ENCODE measurements at places on chromosomes 4 and X. TPM values are rescaled to one million over a fixed set of nuclear protein-coding genes. Genes with fewer than 3 reads are reported as not detected.

DNA sequence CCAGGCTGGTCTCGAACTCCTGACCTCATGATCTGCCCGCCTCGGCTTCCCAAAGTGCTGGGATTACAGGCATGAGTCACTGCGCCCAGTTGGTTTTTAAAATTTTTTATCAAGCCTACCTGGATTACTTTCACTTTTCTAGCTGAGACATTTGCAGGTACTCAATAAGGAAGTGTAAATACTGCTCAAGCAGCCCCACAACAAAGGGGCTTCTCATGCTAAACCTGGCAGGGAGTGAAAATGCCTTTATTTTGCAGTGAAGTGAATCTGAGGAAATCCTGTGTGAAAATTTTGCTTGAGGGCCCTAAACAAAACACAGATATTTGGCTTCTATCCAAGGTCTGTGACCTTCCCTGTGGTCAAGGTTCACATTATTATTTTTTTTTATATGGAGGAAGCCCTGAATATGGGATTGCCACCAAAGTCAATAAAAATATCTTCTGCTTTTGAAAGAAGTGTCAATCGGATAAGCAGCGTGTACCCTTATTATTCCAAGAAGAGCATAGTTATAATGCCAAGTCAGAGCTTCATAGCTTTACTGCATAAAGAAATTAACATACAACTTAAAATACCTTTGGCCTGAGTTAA, 481.0 kb downstream of the SH2D1A start:
- DNase-seq: no peak

- DNase-seq: no peak
These were observed 33.6 kb upstream of the MXD4 start for GRCh38 chr4:2295500-2295899.

DNA sequence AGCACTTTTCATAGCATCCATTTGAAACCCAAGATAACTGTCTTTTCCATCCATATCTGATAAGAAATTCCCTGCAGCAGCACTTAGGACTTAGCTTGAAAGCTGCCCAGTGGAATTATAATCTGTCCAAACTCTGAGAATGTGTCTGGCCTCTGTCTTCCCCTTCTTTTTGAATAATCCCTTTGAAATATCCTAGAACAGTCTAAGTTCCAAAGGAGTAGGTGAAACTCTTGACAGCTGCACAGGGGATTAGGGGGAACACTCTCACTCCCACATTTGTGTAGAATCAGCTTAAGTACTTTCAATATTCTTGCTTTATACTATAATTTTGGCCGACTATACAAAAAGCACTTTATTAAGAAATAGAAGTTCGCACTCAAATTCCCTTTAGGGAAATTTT, 157.7 kb downstream of the PAPSS1 start:
- DNase-seq: no peak

DNA sequence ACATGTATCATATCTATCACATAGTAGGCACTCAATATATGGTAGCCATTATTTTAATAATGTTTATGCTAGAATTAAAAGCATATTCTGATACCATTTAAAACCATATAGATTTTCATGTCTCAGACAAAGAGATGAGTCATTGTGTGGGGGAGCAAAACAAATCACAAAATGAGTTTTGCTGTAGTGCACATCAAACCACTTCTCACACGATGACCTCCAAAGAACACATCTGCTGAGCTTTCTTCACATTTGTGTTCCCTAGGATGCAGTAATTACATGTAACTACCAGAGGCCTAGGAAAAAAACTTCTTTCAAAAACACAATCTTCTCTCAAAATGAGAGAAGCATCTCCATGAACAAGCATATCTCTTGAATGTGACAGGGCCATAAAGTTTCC, 56.1 kb upstream of the BRS3 start:
- no peak for DNase-seq

GRCh38 chr4:146359771-146360170, 145.4 kb downstream of the REELD1 start:
- DNase-seq: no peak

- no peak for DNase-seq
These were observed 316.3 kb downstream of the TMA16 start for GRCh38 chr4:163810755-163811154.

- no peak for DNase-seq
These were observed 49.9 kb downstream of the IL15 start for GRCh38 chr4:141686146-141686775.

DNA sequence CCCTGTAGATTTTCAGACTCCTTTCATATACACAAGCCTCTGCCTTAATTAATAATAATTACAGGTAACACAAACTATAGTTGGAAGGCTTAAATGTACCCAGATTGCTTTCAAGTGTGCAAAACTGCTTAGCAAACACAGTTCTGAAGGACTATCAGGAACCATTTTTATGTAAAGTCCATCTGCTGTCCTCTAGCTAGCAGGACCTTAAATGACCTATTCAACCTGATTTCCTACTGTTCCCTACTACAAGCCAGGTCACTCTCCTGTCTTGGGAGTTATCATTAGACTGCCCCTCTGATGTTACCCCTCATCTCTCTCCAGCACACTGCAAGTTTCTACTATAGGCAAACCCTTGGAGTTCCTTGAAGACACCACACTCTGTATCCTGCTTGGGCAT, 157.3 kb downstream of the GBA3 start:
- no peak for DNase-seq

GRCh38 chr4:55904576-55904975, 44.2 kb upstream of the CEP135 start:
- DNase-seq: no peak

- no peak for DNase-seq
These were observed 2.3 kb downstream of the MAP3K15 start for GRCh38 chrX:19512961-19513360.

DNA sequence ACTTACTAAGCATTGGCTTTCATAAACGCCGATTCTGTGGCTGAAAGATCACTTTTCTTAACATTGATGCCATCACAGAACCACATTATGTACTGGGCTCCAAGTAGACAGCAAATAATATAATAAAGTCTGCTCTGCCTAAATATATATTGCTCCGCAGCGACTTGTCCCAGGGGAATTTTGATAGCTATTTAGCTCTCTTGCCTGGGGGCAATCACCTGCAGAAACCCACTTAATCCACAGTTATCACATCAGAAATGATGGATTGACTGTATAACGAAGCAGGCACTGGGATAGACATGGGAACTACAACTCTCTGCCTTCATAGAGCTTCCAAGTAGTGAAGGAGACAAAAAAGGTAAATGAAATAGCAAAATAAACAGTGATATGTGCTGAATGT, 48.0 kb upstream of the MYOZ2 start:
- no peak for DNase-seq

DNA sequence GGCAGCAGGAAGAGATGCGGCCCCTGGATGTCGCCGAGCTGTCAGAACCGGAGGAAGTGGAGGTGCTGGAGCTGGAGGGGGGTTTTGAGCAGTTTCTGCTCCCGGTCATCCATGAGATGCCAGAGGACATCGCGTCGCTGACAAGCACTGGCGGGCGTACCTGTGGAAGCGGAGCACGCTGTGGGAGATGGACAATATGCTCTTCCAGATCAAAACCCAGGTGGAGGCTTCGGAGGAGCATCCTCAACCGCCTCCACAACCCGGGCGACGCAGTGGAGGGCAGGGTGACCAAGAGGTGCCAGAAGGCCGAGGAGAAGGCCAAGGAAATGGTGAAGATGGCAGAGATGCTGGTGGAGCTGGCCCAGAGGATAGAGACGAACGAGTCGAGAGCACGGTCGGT, 7.6 kb upstream of the CCNQ start:
- no peak for DNase-seq

DNA sequence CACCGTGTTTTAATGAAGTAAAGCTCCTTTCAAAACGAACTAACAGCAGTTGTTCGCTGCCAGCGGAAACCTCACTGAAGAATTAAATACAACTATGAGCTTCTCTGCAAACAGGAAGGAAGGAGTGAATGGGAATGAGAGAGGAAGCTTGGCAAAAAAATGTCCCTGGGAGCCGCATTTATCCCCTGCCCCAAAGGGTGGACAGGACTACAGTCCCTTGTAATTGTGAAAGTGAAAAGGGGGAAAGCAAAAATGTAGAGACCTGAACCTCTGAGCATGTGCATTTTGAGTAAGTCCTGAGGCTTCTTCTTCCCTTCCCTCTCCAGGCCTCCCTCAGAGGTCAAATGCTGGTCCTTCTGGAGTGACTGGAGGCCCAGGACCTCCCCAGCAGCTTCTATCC, 53.8 kb upstream of the BMP2K start:
- DNase-seq: no peak

- DNase-seq: no peak
These were observed 38.5 kb upstream of the MED14 start for GRCh38 chrX:40773809-40774208.

GRCh38 chrX:23394421-23394820, 59.8 kb downstream of the PTCHD1 start:
- DNase-seq: no peak

DNA sequence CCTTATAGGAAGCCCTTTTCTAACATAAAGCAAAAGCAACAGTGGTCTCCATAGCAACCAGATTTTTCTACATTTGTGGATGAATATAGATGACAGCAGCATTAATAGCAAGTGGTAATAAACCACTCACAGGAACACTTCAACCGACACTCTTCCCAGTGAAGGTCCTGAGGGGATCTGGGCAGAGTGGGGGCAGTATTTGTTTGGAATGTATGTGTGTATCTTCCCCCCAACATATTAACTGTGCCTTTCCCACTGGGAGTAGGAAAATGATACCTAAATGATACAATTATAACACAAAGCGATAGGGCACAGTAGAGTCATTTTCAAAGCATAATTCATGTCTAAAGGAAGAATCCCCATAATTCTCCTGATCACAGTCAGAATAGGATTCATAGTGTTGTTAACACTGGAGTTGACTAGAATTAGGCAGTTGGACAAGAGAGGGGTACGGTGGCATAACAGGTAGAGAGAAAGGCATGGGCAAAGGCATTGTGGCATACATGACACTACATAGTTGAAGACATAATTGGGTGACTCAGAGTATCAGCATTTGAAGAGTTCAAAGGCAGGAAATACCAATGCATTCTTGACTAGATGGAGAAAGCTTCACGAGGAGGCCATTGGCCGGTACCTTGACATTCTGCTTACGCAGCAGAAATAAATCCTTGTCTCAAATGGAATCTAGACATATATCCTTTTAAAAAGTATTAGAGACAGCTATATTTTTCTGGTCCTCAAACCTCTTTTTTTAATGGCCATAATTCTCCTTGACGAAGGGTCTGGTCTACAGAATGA, 15.2 kb downstream of the CAPN6 start:
- peak; percentile 41 for DNase-seq

DNA sequence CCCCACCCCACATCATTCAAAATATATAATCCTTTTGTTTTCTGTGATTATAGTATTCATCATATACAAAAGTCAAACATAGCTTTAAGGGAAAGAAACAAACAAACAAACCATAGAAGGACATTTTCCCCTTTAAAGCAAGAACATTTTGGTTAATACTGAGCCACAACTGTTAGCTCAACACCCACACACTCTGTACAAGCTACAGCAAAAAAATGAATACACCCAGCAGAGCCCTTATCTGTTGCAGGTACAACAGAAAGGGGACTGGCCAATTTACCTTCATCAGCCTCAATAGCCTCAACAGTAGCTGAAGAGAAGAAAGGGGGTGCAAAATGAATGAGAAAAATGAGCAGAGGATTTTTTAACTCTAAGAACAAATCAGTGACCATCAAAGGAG, 318.4 kb downstream of the PPP3CA start:
- no peak for DNase-seq

DNA sequence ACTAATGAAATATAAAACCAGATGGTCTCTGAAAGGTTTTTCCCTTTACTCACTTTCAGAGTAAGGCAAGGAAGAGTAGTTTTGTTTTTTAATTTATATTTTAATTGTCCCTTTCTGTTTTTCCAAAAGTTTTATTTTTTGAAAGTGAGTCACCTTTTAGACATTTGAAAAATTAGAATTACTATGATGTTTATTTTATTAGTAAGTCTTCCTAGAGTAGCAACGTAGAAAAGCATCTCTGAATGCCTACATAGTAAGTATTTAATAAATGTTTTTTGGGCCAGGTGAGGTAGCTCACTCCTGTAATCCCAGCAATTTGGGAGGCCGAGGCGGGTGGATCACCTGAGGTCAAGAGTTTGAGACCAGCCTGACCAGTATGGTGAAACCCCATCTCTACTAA, 51.1 kb downstream of the TET2 start:
- no peak for DNase-seq

- no peak for DNase-seq
These were observed 61.6 kb upstream of the NOCT start for GRCh38 chr4:138953961-138954371.

DNA sequence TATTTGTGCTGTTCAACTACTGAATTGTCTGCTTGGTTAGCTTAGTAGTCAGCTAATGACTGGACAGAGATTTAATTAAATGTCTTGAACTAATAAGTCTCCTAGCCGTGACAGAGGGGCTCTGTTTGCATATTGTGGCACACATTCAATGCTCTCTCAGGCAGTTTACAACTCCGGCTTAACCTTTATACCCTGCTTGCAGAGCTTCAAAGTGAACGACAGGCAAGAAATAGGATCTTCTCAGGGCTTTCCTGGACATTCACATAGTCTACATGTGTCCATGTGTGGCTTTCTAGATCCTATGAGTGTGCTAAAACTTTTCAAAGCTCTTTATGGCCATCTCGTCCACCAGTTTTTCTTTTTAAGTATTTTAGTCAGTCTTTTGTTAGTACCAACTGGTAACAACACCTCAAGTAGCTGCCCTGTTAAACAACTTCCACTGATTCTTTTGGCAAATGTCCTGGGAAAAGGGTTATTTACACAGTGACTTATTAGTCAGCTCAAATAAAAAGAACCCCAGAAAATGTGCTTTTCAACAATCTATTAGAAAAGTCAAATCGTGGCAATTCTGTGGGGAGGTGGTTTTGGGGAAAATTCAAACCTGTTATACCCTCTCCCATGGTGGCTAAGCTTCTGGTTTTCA, 28.6 kb downstream of the OR13H1 start:
- DNase-seq: no peak

GRCh38 chr4:140876615-140877364, 120.6 kb upstream of the TBC1D9 start:
- peak; percentile 92 for DNase-seq

- no peak for DNase-seq
These were observed 34.5 kb downstream of the WDFY3 start for GRCh38 chr4:84931961-84932360.

GRCh38 chr4:141074098-141074878, 59.0 kb downstream of the RNF150 start:
- DNase-seq: no peak

GRCh38 chr4:184653650-184654049, 4.1 kb downstream of the PRIMPOL start:
- no peak for DNase-seq

MAGEB2 gene
- not detected for polyA plus RNA-seq

HSFX1 gene
- 2.5 TPM for polyA plus RNA-seq

DRD5 gene
- polyA plus RNA-seq: 0.41 TPM

SHISA3 gene
- polyA plus RNA-seq: 0.37 TPM

RASSF6 gene
- 18.4 TPM for polyA plus RNA-seq

MAGEB10 gene
- polyA plus RNA-seq: not detected

TRPC3 gene
- polyA plus RNA-seq: 0.22 TPM

PAGE2B gene
- polyA plus RNA-seq: not detected

MAGEA8 gene
- not detected for polyA plus RNA-seq

CHST7 gene
- polyA plus RNA-seq: 9.9 TPM

PLAC1 gene
- polyA plus RNA-seq: not detected

Data from brain (organoid and tissue), 16 donors.